Amniotic stem cell (primary cell): ENCODE measurements at places on chromosomes 4 and X.

GRCh38 chr4:5784960-5785611 is 74.1 kb downstream of the EVC start:
- DNase-seq: no peak

- no peak for DNase-seq
These were observed 4.0 kb upstream of the ITM2A start for GRCh38 chrX:79371101-79371500.

- no peak for DNase-seq
These were observed 10.0 kb downstream of the KCNE5 start for GRCh38 chrX:109614951-109615350.

DNA sequence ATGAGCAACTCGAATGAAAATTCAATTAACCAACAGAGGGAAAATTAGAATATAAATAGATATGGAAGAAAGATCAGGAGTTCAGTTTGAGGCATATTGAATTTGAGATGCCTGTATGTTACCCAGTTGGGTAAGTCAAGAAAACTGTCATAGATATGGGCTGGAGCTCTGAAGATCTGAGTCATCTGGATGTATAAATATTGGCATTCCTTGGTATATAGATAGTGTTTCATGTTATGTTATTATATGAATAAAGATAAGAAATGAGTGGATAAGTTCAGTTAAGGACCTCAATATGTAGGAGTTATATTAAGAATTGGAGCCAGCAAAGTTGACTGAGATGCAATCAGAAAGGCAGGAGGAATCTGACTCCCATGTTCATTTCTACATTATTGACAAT is 543.6 kb upstream of the SMIM31 start:
- no peak for DNase-seq

GRCh38 chr4:72031868-72032608 is at the start of gene NPFFR2:
Gene NPFFR2, plus strand, starts transcription at chr4:72032000. Its CDS starts 96,592 bp downstream, at chr4:72128592.
- DNase-seq: no peak

- no peak for DNase-seq
These were observed 146.5 kb downstream of the SH3BGRL start for GRCh38 chrX:81348388-81348787.

DNA sequence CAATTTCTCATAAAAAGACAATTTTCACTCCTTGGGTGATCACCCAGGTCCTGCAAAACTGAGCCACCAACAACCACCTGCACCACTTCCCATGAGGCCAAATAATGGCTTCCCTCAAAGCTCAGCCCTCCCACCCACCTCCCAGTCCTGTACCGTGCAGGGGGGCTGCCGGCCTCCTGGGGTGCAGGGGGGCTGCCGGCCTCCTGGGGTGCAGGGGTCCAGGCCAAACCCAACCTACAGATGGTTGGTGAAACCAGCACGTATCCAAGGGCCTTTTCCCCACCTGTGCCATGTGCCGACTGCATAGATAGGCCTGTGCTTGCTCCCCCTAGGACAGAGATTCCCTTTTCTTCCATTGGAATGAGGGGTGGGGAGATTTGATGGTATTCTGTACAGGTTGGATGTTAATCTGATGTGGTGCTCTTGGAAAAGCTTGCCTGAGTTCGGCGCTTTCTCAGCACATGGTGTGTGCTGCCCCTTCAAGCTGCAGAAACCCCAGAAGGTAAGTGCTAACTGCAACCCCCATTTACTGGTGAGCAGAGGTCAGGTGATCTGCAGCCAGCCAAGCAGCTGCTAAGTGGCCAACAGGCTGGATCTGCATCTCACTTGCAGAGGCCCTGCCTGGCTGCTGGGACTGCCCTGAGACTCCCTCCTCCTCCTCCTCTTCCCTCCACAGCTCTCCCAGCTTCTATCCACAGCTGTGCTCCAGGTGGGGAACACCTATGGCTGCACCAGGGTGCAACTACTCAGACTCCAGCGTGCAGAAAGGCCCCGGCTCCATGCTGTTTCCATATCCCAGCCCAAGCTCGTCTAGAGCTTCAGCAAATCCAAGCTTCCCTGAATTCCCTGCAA is 38.8 kb downstream of the FRG1 start:
- no peak for DNase-seq

- DNase-seq: peak; percentile 83
These were observed 137.6 kb downstream of the DCK start for GRCh38 chr4:71130827-71131603.

DNA sequence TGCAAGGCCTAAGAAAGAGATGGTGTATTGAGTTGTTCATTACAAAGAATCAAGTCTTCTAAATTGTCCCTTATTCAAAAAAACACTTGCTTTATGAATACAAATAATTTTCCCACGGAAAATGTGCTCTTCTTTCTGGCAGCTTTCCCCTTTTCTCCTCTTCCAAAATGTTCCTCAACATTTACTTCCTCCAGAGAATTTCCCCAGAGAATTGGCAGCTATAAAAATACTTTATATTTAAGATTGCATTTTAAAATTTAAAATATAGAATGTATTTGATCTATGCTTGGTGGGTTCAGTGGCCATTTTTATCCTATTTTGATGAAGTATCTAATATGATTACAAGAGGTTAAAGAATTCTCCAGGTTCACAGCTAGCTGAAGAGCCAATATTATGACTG is 521.0 kb downstream of the IQCM start:
- no peak for DNase-seq

- no peak for DNase-seq
These were observed 2.4 kb downstream of the PCDH7 start for GRCh38 chr4:30722359-30723200.

DNA sequence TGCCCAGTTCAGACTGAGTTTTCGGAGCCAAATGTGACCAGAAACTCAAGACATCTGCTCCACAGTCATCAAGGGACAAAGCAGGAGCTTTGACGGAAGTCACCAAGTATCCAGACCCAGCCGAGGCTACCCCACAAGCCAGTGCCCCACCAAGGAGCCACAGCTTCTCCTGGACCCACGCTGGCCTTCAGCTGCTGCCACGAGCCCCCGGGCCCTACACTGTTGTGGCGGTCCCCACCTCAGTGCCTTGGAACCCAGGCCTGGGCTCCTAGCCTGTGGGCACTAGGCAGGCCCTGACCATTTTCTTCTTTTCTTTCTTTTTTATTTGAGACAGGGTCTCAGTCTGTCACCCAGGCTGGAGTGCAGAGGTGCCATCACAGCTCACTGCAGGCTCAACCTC is 82.1 kb upstream of the NKX1-1 start:
- DNase-seq: no peak

GRCh38 chrX:109635146-109635545 is 10.2 kb upstream of the KCNE5 start:
- no peak for DNase-seq

DNA sequence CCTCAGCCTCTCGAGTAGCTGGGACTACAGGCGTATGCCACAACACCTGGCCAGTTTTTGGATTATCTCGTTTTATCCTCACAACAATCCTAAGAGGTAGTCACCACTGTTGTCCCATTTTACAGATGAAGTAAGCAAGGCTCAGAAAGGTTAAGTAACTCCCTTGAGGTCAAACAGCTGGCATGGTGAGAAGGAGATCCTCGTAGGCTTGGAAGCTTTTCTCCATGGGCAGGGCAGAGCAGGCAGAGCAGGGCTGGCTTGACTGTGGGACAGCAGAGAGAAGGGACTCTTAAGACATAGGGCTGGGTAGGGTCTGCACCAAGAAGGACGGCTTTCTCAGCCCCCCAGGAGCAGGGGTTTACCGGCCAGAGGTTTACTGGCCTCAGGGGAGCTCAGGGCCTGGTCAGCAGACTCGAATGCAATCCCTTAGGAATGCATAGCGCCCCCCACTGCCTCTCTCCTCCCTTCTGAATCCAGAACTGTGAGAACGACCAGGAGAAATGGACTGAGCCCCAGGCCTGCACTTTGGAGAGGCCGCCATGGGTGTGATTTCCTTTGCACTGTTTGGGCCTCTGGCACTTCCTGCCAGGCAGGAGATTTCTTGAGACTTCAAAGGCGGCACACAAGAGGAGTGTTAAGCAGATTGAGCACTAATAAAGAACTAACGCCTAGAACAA is 14.0 kb upstream of the CDKN2AIP start:
- DNase-seq: no peak

DNA sequence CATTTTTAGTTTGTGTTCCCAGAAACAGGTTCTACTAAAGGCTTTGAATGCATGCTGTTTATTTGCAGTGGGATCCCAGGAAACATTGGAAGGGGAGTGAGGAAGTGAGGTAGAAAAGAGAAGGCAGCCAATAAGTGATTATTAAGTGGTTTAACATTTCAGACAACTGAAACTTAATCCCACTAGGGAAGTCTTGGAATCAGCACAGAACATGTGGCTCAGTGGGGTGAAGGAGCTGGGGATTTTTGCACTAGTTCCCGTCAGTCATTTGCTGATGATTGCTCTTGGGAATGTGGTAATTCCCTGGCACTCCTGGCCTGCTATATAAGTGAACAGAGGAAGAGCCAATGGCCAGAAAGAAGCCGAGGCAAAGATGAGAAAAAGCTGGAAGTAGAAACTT is 1053.0 kb upstream of the IGFBP7 start:
- DNase-seq: no peak

GRCh38 chrX:111505783-111506182 is 5.7 kb upstream of the SERTM2 start:
- DNase-seq: no peak

GRCh38 chrX:38717871-38718270 is 83.4 kb upstream of the MID1IP1 start:
- no peak for DNase-seq

DNA sequence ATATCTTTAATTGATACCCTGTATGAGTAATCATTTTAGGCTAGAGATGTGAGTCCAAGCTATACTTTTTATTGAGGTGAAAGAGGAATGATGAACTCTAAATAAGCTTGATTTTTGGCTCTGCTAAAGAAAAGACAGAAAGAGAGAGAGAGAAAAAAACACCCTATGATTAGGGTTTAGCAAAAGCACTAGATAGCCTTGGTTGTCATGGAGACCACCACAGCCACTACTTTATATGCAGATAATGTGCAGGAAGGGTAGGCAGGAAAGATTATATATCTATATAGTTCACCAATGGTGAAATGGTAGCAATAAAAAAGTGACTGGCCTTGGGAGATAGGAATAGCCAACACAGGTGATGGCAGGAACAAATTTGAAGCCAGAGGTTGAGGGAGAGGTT is 69.9 kb upstream of the CAMK2D start:
- DNase-seq: no peak
